ENCODE measurements at places on chromosomes 11 and 22. TPM values are rescaled to one million over a fixed set of nuclear protein-coding genes. Genes with fewer than 3 reads are reported as not detected.

PPP2R5B gene
- total RNA-seq = 21.3 TPM

DNAJB7 gene
- total RNA-seq = not detected

OR52H1 gene
- not detected for total RNA-seq

- H3K4me3 ChIP-seq = no peak overlapping the region
- no peak for DNase-seq
- H3K36me3 ChIP-seq = no peaks in the 10 kb centered on the region
- H3K27ac ChIP-seq = no peak overlapping the region
Measured at GRCh38 chr22:45105281-45105702, 58.4 kb upstream of the NUP50 start.

- DNase-seq = peak; percentile 32
- H3K4me1 ChIP-seq = no peaks in the 10 kb centered on the region
- no peaks in the 10 kb centered on the region for H3K36me3 ChIP-seq
- peaks cover 5% of the 10 kb centered on the region for H3K27me3 ChIP-seq
- no peak overlapping the region for H3K4me3 ChIP-seq
Measured at GRCh38 chr11:118007040-118007439, 20.8 kb downstream of the IL10RA start.

- no peak for DNase-seq
- no peak overlapping the region for H3K4me3 ChIP-seq
- no peak overlapping the region for H3K27ac ChIP-seq
- H3K4me1 ChIP-seq = peaks cover 55% of the 10 kb centered on the region
- H3K27me3 ChIP-seq = no peaks in the 10 kb centered on the region
Measured at GRCh38 chr11:110125632-110126031, 32.4 kb downstream of the ZC3H12C start.

DNA sequence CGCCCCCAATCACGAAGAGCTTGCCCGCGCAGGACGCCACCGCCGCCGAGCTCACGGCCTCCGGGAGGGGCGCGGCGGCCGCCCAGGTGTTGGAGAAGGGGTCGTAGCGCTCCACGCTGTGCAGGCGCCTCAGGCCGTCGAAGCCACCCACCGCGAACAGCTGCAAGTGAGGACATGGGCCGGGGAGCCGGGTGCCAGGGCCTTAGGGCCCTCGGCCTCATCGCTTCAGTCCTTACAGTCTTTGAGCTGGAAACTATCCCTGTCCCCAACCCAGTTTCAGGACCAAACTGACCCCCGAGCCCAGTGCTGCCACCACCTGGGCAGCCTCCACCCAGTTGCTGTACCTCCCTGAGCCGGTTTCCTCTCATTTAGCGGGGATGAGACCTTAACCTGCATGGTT is 7.6 kb downstream of the KLHL35 start:
- DNase-seq = no peak
- peaks cover 3% of the 10 kb centered on the region for H3K27me3 ChIP-seq
- peaks cover 6% of the 10 kb centered on the region for H3K36me3 ChIP-seq

- no peak for DNase-seq
- peaks cover 34% of the 10 kb centered on the region for H3K36me3 ChIP-seq
- H3K4me3 ChIP-seq = no peak overlapping the region
- peaks cover 32% of the 10 kb centered on the region for H3K4me1 ChIP-seq
Measured at GRCh38 chr11:44146931-44147330, 51.5 kb downstream of the EXT2 start.

GRCh38 chr22:32005453-32005852 is 37.6 kb upstream of the SLC5A1 start:
- H3K36me3 ChIP-seq = no peaks in the 10 kb centered on the region
- H3K4me1 ChIP-seq = no peaks in the 10 kb centered on the region
- H3K4me3 ChIP-seq = no peak overlapping the region

Data from osteocyte (in vitro differentiated cells).